ENCODE measurements at places on chromosomes 13 and 19. TPM values are rescaled to one million over a fixed set of nuclear protein-coding genes. Genes with fewer than 3 reads are reported as not detected.

STARD13 gene
- 17.1 TPM for polyA plus RNA-seq

NOTCH3 gene
- 17.9 TPM for polyA plus RNA-seq

DNA sequence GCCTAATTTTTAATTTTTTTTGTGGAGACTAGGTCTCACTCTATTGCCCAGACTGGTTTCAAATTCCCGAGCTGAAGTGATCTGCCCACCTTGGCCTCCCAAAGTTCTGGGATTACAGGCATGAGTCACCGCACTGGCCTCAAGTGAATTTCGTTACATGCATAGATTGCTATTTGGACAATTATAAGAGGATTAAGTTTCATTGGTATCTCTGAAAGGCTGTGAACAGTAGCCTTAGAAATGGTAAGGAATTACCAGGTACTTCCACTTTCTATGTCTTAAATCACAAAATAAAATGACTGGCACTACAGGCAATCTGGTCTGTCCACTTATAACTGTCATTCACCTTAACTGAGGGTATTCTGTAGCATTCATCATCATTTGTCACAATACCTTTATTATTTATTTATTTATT is 2.9 kb upstream of the CCDC9 start:
- no peak for DNase-seq

GRCh38 chr13:23377983-23378632 is 55.4 kb downstream of the SACS start:
- DNase-seq, result no peak

OR10H3 gene
- polyA plus RNA-seq, result not detected

YJEFN3 gene
- polyA plus RNA-seq, result 2.9 TPM

GRCh38 chr13:30551189-30551588 is 66.5 kb upstream of the USPL1 start:
- no peak for DNase-seq

DNA sequence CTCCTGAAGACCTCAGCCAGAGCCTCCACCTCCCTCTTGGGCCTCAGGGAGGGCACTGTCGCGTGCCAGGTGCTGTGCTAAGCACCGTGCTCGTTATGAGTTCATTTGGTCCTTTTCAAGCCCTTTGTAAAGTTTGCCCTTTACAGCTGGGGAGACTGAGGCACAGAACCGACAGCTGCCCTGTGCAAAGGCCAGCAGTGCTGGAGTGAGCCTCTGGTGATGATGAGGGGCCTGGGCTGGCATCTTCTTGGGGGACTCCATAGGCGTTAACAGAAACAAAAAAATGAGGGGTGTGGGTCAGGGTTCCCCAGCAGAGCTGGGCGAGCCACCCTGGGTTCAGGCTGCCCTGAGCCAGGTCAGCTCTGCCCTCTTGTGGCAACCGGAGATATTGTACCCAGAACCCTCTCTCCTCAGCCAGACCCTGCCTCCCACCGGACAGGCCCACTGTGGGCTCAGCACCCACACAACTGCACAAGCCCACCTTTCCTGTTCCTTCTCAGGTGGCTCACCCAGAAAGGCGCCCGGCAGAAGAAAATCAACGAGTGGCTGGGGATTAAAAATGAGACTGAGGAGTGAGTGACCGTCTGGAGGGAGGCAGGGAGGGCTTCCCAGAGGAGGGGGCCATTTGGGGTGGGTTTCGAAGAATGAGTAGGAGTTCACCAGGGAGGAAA is 5.5 kb upstream of the IFI30 start:
- DNase-seq, result no peak

RAB4B gene
- polyA plus RNA-seq, result 18.9 TPM
